ENCODE measurements at places on chromosomes 4 and X.

DNA sequence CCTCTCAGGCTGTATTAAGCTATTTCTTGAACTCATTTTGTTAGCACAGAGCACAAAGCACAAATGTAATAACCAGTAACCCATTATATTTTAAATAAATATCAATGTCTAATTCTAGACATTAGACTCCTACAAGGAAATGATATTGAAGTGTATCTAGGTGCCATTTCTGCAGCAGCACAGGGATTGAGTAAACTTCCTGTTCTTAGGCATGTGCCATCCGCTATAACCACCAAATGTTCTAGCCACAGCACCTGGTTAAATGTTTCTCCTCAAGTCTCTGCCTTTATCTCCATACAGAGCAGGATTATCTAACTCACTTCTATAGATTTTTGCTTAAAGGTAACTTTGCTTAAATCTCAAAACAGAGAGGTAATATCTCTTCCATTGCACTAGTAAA lies 51.4 kb downstream of the SGMS2 start:
- no peak for DNase-seq

DNA sequence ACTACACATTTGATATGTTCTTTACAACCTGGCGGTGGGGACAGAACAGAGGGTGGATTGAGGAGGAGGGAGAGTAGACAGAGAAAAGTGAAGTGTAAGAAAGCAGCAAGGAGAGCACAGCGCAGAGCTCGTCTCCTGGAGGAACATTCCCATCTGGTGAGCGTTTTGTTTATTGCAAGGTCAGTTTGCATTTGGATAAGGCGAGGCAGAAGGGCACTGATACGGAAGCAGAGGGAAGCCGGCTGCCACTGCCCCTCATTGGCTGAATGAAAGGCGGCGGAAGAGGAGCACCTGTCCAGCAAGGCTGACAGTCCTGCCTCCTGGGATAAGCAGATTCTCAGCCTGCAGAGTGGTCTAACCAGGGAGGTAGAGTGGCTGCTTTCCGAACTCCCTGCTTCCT lies 83.2 kb downstream of the GPR143 start:
- DNase-seq = no peak

DNA sequence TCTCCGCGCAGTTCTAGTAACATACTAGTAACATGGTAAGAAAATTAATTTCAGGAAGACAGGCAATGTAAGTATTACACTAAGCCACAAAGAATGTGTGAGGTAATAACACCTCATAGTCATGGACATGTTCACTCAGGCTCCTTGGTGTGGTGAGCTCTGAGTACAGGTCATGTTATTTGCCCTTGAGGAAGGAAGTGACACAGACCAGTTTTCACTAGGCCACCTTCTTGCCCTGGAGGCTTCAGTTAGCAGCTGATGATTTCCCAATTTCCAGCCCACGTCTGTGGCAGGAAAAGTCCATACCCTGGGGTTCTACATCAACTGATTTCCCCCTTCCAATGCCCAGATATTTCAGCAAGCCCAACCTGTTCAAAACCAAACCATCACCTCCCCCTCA lies 6.7 kb downstream of the APOO start:
- no peak for DNase-seq

GRCh38 chr4:177441061-177441802 lies 1.0 kb downstream of the AGA start:
- DNase-seq = no peak

DNA sequence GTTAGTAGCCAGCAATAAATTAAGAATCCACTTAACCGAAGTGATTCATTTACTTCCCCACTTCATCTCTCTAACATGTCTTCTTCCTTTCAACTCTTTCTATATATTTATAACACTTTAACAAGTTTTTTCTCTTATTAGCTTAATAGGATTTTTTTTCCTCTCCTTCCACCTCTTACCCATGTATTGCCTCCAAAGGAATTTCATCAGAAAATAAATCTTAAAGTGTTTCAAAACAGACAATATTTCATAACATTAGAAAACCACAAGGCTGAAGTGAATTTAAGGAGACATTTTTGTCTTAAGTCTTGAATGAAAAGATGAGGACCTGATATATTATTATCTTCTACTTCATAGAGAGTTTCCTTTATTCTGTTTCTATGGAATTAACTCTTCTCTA lies 101.5 kb downstream of the PDGFC start:
- DNase-seq = no peak

- no peak for DNase-seq
Observed at GRCh38 chr4:180900781-180901180, 1342.4 kb upstream of the TENM3 start.

- no peak for DNase-seq
Observed at GRCh38 chr4:186931519-186931918, 207.9 kb upstream of the FAT1 start.

DNA sequence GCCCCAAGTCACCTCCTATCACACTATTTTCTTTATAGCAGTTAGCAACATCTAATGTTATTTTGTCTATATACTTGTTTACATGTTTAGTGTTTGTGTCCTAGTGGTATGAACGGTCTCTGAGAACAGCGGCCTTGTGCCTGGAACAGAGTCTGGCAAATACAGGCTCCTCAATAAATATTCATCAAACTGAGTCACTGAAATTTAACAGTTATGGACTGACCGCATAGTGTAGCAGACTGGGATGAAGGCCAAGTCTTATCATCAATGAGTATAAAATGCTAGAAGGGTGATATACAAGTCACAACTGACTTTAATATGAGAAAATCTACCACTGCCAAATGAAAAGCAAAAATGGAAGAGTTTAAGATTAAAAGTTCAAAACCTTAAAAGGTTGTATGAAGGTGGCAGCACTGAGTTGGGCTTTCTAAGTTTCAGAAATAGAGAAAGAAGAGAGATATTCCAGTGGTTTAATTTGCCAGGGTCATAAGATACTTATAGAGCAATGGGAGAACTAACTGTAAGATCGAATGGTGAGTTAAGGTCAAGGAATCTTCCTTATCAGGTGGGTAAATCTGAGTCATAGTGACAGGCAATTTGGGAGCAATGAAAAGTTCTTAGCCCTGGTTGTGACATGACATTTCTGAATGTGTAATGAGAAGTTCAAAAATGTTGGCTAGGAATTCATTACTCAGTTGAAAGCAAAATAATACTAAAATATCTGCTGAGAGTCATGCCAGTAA lies 34.9 kb downstream of the ELOVL6 start:
- DNase-seq = no peak

GRCh38 chr4:174873931-174874330 lies 44.2 kb upstream of the ADAM29 start:
- no peak for DNase-seq

- DNase-seq = peak; percentile 15
Observed at GRCh38 chr4:26873391-26874026, 12.9 kb downstream of the STIM2 start.

GRCh38 chr4:36785973-36786372 lies 458.6 kb upstream of the NWD2 start:
- DNase-seq = no peak

GRCh38 chr4:126238013-126238412 lies 923.3 kb downstream of the FAT4 start:
- DNase-seq = no peak

GRCh38 chrX:135191838-135192237 lies 20.6 kb upstream of the CT55 start:
- DNase-seq = no peak

GRCh38 chr4:133188433-133189146 lies 39.5 kb downstream of the PCDH10 start:
- DNase-seq = no peak

DNA sequence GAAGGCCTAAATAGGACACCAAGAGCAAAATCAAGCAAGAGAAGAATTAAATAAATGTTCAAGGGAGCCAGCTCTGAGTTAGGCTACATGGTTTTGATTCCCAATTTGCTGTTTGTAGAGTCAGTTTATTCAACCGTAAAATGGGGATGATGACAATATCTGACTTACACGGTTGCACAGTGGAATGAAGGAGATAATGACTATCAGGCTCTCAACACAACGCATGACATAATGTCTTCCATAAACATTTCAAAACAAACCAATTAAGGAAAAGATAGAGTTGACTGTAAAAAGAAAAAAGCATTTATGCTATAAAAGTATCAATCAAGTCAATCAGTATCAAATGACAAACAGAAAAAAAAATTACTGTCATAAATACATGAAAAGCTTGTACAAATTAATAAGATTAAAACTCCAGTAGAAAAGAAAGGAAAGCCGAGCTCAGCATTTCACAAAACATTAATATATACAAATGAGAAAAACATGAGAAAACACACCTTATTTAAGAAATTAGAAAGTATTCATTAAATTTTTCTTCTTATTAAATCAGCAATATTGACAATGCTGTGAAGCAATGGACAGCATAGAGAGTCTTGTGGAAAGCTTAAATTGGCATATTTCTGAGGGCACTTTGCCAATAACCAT lies 179.0 kb downstream of the SCFD2 start:
- no peak for DNase-seq

DNA sequence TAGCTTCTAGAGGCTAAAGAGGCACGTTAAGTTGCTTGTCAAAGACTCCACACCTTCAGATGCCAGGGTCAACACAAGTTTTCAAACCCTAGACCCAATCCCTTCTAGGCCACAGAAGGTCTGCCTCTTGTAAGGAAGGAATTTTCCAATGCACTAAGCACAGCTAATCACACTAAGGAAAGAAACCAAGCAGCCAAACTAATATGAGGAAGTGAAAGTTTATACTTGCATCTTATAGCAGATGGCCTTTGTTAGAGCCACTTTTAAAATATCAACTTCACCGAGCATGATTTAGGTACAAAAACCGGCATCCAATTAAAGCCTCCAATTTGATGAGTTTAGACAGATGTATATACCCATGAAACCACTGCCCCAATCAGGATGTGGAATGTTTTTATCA lies 9.9 kb downstream of the FHL1 start:
- DNase-seq = no peak

GRCh38 chr4:72842323-72842722 lies 227.2 kb downstream of the COX18 start:
- DNase-seq = no peak

DNA sequence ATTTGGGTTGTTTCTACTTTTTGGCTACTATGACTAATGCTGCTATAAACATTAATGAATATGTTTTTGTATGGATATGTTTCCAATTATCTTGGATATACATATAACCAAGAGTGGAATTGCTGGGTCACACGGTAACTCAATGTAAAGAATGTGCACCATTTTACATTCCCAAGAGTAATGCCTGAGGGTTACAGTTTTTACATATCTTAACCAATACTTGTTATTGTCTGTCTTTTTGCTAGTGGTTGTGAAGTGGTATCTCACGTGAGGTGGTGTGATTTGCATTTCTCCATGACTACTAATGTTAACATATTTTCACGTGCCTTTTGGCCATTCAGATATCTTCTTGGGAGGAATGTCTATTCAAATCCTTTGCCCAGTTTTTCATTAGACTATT lies 200.3 kb upstream of the MAB21L2 start:
- no peak for DNase-seq

DNA sequence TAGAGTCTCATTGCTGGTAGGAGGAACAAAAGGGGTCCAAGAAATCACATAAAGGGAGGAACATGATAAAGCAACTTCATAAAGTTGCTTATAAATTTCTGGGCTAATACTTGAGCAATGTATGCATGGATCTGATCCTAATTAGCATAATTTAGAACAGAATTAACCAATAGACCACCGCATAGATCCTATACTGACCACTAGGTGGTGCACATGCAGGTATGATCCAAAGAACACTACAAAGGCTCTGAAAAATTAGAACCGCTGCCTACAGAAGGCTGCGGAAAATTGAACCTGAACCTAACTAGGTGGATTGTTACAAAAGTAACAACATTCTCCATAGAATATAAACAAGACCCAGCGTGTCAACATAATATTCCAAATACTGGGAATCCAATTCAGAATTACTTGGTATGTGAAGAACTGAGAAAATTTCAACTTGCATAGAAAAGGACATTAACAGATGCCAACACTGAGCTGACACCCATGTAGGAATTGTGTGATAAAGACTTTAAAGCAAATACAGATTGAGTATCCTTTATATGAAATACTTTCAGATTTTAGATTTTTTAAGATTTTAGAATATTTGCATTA lies 23.3 kb downstream of the BRCC3 start:
- no peak for DNase-seq

DNA sequence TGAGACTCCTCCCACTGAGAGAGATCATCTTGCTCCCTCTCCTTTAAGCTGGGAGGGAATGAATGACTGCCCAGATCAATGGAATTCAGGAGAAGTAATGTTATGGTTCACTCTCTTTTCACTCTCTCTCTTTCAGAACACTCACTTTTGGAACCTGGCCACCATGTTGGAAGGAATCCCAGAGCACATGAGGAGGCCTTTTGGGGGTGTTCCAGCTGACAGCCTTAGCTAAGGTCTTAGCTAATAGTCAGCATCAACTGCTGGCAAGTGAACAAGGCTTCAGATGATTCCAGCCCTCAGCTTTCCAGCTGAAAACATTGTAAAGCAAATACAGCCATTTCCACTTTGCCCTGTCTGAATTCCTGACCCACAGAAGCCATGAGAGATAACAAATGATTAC lies 124.0 kb upstream of the CLNK start:
- DNase-seq = no peak

DNA sequence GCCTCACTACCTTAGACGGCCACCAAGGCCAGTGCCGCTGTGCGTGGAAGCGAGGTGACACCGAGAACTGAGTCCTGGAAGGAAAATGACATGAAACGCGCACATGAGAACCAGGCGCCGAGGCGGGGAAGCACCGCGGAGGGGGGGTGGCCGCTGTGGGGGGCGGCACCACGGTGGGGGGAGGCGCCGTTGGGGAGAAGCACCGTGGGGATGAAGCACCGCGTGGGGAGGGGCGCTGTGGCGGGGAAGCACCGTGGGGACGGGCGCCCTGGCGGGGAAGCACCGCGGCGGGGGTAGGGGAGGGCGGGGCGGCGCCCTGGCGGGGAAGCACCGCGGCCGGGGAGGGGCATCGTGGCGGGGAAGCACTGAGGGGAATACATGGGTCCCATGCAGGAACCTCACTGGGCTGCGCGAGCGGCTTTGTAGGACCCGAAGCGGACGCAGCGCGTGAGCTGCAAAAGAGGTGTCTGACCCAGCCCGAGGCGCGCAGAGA lies 28.0 kb downstream of the PPP2R3B start:
- no peak for DNase-seq

DNA sequence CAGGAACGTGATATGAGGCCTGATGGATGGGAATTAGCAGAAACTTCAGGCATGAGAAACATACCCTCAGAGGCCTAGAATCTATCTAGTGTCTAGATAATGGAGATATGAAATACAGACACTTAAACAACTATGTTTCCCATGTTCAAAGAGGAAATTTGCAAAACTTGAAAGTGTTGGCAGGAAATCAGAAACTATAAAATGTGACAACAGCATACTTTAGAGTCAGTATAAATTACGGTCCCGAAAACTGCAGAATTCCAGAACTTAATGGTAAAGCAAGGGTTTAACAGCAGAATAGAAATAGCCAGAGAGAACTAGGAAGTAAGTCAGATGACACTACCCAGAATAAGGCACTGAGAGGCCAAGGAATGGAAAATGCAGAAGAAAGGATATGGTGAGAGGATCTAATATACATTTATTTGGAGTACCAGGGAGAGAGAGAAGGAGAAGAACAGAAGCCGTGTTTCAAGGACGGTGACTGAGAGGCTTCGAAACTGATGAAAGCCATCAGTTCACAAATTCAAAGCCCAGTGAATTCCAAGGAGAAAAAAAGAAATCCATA lies 7.4 kb downstream of the HTT-AS start:
- no peak for DNase-seq
